Colonic mucosa (tissue), 4 donors: ENCODE measurements at places on chromosomes 5 and 9. TPM values are rescaled to one million over a fixed set of nuclear protein-coding genes. Genes with fewer than 3 reads are reported as not detected.
A peak's percentile ranks its signal among the peaks of the same experiment; 100 is the strongest.

DNA sequence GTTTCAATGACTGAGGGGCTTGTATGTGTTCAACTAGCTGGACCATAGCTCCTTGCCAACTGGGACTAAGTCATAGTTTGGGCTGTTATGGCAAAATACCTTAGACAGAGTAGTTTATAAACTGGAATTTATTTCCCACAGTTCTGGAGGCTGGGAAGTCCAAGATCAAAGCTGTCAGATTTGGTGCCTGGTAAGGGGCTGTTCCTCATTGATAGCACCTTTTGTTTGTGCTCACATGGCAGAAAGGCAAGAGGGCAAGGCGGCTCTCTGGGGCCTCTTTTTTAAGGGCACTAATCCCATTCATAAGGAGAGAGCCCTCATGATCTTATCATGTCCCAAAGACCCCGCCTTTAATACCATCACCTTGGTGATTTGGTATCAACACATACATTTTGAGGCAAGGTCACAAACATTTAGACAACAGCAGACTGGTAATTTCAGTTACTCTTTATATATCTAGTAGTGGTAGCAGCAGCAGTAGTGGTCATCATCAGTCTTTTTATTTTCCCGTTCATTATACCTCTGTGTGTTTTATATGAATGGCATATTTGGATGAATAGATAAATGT lies 477.0 kb downstream of the CCDC171 start:
- no peaks in the 10 kb centered on the region for H3K27me3 ChIP-seq
- no peaks in the 10 kb centered on the region for H3K4me1 ChIP-seq
- H3K4me3 ChIP-seq = no peak overlapping the region
- DNase-seq = no peak

DNA sequence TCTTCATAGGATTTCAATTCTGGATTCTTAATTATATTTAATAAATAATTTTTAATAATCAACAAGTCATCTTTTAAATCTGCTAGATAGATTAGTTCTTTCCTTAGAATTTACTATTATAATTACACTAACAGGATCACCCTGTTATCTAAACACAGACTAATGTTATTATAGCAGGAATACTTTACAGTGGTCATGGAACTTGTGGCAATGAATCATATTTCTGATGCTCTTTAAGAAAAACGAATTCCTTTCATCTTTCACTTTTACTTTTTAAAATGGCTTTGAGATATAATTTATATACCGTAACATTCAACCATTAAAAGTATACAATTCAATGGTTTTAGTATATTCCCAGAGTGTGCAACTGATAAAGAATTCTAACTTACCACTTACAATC lies 29.7 kb upstream of the CDK5RAP2 start:
- H3K4me3 ChIP-seq = no peak overlapping the region
- no peak overlapping the region for H3K27ac ChIP-seq
- H3K36me3 ChIP-seq = no peaks in the 10 kb centered on the region
- no peaks in the 10 kb centered on the region for H3K4me1 ChIP-seq
- no peak for DNase-seq

DNA sequence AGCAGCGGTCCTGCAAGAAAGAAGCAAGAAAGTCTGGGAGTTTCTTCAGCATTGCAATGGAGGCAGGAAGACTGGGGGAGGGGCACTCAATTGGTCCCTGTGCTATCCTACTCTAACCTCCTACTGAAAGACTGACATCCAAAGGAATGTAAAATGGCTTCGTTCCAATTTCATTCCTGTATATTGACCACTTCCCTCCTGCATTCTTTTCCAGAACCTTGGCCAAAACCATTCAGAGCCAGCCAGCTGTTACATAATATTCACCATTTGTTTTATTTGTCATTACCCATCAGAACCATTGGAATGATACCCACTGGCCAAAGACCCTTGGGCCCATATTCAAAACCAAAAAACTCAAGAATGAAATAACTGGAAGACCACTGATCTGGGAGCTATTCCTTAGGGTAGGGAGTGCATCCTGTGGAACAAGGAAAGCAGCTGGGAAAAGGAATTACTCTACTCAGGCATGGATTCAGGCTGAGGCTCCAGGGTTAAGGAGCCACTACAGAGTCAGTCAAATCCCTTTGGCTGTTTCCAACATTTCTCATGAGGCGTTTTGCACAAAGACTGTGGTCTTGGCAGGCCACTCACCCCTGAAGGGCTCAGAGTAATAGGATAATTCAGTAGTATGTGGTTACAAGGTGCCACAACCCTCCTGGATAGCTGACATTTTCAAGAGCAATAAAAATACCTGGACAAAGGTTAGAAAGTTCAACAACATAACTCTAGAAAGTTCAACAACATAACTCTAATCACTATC lies 148.7 kb upstream of the SLC1A3 start:
- H3K4me3 ChIP-seq = no peak overlapping the region
- H3K4me1 ChIP-seq = no peaks in the 10 kb centered on the region
- H3K27me3 ChIP-seq = no peaks in the 10 kb centered on the region
- no peak for DNase-seq
- no peak overlapping the region for H3K27ac ChIP-seq

DNA sequence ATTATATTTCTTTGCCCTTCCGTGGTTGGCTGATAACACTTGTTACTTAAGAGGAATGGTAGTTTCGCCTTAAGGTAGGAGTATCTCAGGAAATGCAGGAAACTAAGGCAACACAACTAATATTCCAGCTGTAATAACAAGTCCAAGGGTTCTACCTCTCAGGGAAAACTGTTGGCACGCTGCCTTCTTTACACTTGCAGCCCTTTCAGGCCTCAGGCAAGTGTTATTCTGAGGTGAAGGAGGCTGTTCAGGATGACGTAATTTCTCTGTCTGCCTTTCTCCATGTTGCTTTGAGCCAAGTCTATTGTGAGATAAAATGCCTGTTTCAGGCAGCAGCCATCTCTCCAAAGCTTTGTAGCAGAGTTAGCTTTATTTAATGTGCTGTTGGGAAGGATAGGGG lies 38.0 kb downstream of the VCAN start:
- DNase-seq = no peak
- H3K27ac ChIP-seq = no peak overlapping the region
- no peaks in the 10 kb centered on the region for H3K4me1 ChIP-seq
- no peaks in the 10 kb centered on the region for H3K27me3 ChIP-seq
- no peaks in the 10 kb centered on the region for H3K36me3 ChIP-seq

Gene ENTPD8
- total RNA-seq = 72.0 TPM

DNA sequence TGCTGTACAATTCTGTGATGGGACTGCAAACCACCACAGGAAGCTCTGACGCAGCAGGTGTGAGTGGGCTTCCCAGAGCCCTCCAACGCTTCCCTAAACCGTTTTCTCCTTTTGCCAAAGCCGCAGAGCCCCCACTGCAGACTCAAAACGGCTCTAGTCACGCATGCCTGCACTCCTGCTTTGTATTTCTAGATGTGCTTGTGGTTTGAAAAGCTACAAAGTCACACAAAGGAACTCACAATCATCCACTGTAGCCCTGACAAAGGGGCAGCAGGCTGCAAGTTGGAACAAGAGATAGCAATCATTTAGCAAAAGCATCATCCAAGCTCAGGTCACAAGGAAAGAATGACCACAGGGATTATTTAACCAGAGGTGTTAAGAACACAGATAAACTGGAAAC lies 79.3 kb downstream of the PTPN3 start:
- no peak overlapping the region for H3K4me3 ChIP-seq
- no peak for DNase-seq
- no peaks in the 10 kb centered on the region for H3K4me1 ChIP-seq
- no peak overlapping the region for H3K27ac ChIP-seq

DNA sequence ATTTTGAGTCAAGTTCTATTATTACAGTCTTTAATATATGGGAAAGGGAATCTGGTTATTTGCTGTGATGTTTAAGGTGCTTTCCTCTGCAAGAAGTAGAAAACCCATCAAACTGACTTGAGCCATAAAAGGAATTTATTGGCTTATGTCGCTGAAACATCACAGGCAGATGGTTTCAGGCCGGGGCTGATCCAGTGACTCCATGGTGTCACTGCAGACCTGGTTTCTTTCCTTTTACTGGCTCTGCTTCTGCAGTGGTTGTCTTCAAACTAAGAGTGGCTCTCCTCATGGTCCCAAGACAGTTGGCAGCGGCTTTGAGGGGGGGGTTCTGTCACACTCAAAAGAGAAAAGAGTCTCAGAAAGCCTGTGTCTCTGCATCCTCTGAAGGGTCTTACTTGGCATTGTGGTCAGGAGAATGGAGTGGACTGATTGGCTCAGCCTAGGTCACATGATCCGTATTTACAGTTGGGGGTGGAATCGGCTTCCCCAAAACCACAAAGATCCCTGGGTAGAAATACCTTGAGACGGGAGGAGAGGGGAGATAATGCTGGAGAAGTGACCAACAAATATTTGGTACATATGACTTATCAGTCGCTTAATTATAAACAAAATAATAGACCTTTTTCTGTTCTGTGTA lies 106.3 kb downstream of the DAPK1 start:
- H3K4me1 ChIP-seq = peaks cover 11% of the 10 kb centered on the region
- H3K27ac ChIP-seq = no peak overlapping the region
- H3K27me3 ChIP-seq = no peaks in the 10 kb centered on the region
- H3K4me3 ChIP-seq = no peak overlapping the region

- H3K4me1 ChIP-seq = peaks cover 8% of the 10 kb centered on the region
- peak; percentile 68 for DNase-seq
- H3K36me3 ChIP-seq = no peaks in the 10 kb centered on the region
- H3K4me3 ChIP-seq = no peak overlapping the region
Measured at GRCh38 chr9:127862075-127863011, 7.9 kb upstream of the ENG start.

DNA sequence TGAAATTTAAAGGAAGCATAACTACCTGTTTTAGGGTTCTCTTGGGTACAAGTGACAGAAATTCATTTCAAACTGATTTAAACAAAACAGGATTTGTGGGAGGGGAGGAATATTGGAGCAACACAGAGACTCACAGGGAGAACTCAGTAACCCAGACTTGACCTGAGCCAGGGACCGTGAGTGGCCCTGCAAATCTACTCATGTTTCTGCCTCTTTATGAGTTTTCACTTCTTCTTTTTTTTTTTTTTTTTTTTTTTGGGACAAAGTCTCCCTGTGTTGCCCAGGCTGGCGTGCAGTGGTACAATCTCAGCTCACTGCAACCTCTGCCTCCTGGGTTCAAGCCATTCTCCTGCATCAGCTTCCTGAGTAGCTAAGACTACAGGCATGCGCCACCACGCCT lies 405.6 kb upstream of the ZNF608 start:
- no peaks in the 10 kb centered on the region for H3K27me3 ChIP-seq
- H3K36me3 ChIP-seq = no peaks in the 10 kb centered on the region
- no peak overlapping the region for H3K27ac ChIP-seq
- H3K4me1 ChIP-seq = no peaks in the 10 kb centered on the region
- DNase-seq = no peak

Gene KCNN2
- total RNA-seq = 0.84 TPM

DNA sequence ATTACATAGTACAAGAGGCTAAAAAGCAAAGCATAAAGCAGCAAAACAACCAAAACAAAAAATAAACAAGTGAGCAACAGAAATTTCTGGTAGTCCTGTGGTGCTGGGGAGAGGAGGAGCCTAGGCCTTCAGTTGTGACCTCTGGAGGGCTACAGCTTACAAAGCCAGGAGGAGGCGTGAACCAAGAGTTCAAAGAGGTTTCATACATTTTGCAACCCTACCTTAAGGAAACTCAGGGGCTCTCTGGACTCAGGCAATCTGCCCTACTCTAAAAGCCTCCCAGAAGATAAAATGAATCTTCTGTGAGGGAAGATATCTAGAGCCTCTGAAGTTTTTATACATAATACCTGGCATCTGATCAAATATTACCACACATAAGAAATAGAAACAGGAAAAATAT lies 187.4 kb downstream of the AGTPBP1 start:
- no peaks in the 10 kb centered on the region for H3K4me1 ChIP-seq
- H3K4me3 ChIP-seq = no peak overlapping the region
- no peak overlapping the region for H3K27ac ChIP-seq

- no peaks in the 10 kb centered on the region for H3K4me1 ChIP-seq
- H3K36me3 ChIP-seq = no peaks in the 10 kb centered on the region
- no peak overlapping the region for H3K27ac ChIP-seq
- no peak overlapping the region for H3K4me3 ChIP-seq
- no peak for DNase-seq
- no peaks in the 10 kb centered on the region for H3K27me3 ChIP-seq
Measured at GRCh38 chr5:102313912-102314311, 17.8 kb upstream of the SLCO4C1 start.

Gene SLC6A18
- not detected for total RNA-seq

- no peaks in the 10 kb centered on the region for H3K4me1 ChIP-seq
- no peaks in the 10 kb centered on the region for H3K36me3 ChIP-seq
- peak; percentile 60 for DNase-seq
- H3K27ac ChIP-seq = peak overlapping the region; percentile 53
Measured at GRCh38 chr9:126471084-126471624, 142.6 kb upstream of the LMX1B start.

Gene CTNND2
- 1.1 TPM for total RNA-seq

Gene PURA
- total RNA-seq = 21.6 TPM

- H3K4me1 ChIP-seq = no peaks in the 10 kb centered on the region
- H3K27ac ChIP-seq = no peak overlapping the region
- no peaks in the 10 kb centered on the region for H3K27me3 ChIP-seq
- DNase-seq = no peak
- H3K36me3 ChIP-seq = no peaks in the 10 kb centered on the region
- H3K4me3 ChIP-seq = no peak overlapping the region
Measured at GRCh38 chr5:119105971-119106370, 35.1 kb downstream of the DMXL1 start.

Gene BTNL9
- total RNA-seq = 2.8 TPM

GRCh38 chr5:135396459-135397055 lies 2.5 kb downstream of the MACROH2A1 start:
- no peak overlapping the region for H3K4me3 ChIP-seq
- no peaks in the 10 kb centered on the region for H3K36me3 ChIP-seq

Gene CBY3
- not detected for total RNA-seq

Gene DNAJC21
- 40.4 TPM for total RNA-seq

Gene MYMK
- total RNA-seq = not detected

DNA sequence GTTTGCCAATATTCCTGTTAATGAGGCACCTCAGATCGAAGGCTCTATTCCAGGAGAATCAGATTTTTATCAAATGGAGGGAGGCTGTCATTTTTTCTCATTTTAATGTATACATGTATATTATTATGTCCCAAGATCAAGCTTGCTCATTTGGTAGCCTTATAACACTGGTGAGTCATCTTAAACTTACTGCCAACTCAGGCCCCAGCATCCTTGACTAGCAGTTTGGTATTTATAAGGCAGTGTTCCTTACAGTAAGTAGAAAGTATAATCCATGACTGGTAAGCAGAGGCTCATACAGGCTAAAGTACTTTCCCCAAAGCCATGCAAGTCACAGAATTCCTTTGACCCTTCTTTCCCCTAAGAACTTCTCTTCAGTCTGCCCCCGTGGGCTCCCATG lies 90.7 kb upstream of the NR3C1 start:
- H3K36me3 ChIP-seq = no peaks in the 10 kb centered on the region
- no peak overlapping the region for H3K27ac ChIP-seq
- H3K4me1 ChIP-seq = no peaks in the 10 kb centered on the region
- no peak overlapping the region for H3K4me3 ChIP-seq

Gene GRXCR2
- total RNA-seq = not detected

GRCh38 chr9:126365780-126366179 lies 39.2 kb downstream of the MVB12B start:
- no peaks in the 10 kb centered on the region for H3K27me3 ChIP-seq
- no peak for DNase-seq
- H3K4me1 ChIP-seq = peaks cover 26% of the 10 kb centered on the region
- H3K27ac ChIP-seq = no peak overlapping the region
- no peak overlapping the region for H3K4me3 ChIP-seq

GRCh38 chr5:168612996-168613395 lies 33.8 kb upstream of the PANK3 start:
- peak; percentile 45 for DNase-seq
- H3K4me3 ChIP-seq = no peak overlapping the region
- H3K4me1 ChIP-seq = no peaks in the 10 kb centered on the region
- H3K27me3 ChIP-seq = no peaks in the 10 kb centered on the region

Gene ARAP3
- 15.4 TPM for total RNA-seq
